ENCODE measurements at places on chromosomes 3 and 15.

GRCh38 chr3:62558549-62559112 is 185.3 kb upstream of the FEZF2 start:
- no peak for DNase-seq

DNA sequence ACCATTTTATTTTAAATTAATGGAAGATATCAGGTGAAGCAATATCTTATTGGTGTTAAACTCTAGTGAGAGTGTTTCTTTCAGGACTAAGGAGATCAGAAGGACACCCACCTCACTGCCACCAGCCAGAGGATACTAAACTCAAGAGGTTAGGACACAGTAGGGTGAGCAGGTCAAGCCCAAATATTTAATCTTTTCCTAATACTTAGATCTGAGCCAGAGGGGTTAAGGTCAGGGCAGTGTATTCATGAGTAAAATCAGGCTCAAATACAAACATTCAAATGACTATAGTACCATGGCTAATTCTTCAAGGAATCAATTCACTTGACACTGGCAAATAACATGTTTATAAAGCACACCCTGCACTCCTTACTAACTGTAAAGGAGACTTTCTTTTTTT is 65.0 kb upstream of the IP6K2 start:
- DNase-seq, result no peak

GRCh38 chr3:36494461-36495109 is 114.3 kb downstream of the STAC start:
- DNase-seq, result no peak

- DNase-seq, result no peak
Measured at GRCh38 chr3:79926522-79926921, 158.7 kb upstream of the ROBO1 start.

GRCh38 chr15:55468321-55468720 is 39.7 kb downstream of the DNAAF4 start:
- no peak for DNase-seq

GRCh38 chr15:29334544-29334943 is 64.9 kb upstream of the NSMCE3 start:
- no peak for DNase-seq

DNA sequence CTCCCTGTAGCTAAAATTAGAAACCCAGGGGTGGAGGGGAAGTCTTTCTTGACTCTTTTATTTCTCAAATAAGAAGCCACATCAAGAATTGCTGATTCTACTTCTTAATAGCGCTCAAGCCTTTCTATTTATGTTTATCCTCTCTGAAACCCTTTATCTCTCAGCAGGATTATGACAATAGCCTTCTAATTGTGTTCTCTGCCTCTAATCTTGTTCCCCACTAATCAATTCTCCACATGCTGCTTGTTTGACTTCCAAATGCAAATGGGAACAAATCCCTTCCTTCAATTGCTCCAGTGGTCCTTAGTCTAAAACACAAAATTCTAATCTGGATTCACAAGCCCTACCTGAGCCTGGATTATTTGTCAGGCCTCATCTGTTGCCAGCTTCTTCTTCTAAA is 43.7 kb upstream of the CFAP20DC start:
- DNase-seq, result no peak

GRCh38 chr3:85005946-85006345 is 47.2 kb downstream of the CADM2 start:
- DNase-seq, result no peak

GRCh38 chr15:69253156-69253555 is 45.6 kb upstream of the PAQR5 start:
- no peak for DNase-seq

- no peak for DNase-seq
Measured at GRCh38 chr3:74021449-74021848, 396.7 kb upstream of the PDZRN3 start.

GRCh38 chr15:94286583-94286982 is 55.2 kb downstream of the MCTP2 start:
- no peak for DNase-seq

- DNase-seq, result no peak
Measured at GRCh38 chr3:71984843-71985613, 200.1 kb upstream of the PROK2 start.

GRCh38 chr3:21879184-21879886 is 128.3 kb upstream of the ZNF385D start:
- no peak for DNase-seq

GRCh38 chr3:69554576-69554975 is 168.7 kb upstream of the FRMD4B start:
- no peak for DNase-seq

GRCh38 chr3:64612082-64612860 is 75.5 kb downstream of the ADAMTS9 start:
- no peak for DNase-seq

GRCh38 chr15:60072826-60073465 is 68.8 kb downstream of the FOXB1 start:
- no peak for DNase-seq

- no peak for DNase-seq
Measured at GRCh38 chr3:16841904-16842271, 42.9 kb upstream of the PLCL2 start.

- no peak for DNase-seq
Measured at GRCh38 chr15:30921106-30921505, 17.4 kb downstream of the FAN1 start.

DNA sequence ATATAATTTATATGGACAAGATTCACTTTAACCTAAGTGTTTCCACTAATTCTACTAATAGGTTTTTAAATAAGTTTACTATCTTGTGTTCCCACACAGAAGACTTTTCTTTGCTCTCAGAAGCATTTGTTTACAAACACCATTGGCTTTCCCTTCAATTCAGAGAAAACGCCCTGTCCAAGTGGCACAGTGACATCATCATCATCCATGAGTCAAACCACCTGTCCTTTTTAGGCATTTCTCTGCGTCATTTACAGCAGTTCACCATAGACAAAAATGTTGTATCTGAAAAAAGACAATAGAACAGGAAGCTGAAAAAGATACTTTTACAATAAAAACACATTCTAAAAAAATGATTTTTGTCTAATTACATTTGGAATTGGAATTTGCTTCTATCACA is 9.3 kb upstream of the BCL2L10 start:
- no peak for DNase-seq

DNA sequence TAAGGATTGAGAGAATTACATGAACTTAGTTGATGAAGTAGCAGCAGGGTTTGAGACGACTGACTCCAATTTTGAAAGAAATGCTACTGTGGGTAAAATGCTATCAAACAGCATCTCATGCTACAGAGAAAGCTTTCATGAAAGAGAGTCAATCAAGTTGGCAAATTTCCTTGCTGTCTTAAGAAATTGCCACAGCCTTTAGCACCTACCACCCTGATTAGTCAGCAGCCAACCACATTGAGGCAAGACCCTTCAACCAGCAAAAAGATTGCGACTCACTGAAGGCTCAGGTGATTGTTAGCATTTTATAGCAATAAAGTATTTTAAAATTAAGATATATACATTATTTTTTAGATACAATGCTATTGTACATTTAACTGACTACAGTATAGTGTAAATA is 80.9 kb downstream of the RAP2B start:
- no peak for DNase-seq

- DNase-seq, result no peak
Measured at GRCh38 chr3:85162905-85163304, 204.1 kb downstream of the CADM2 start.

- no peak for DNase-seq
Measured at GRCh38 chr15:35047528-35047927, 37.6 kb downstream of the NANOGP8 start.

DNA sequence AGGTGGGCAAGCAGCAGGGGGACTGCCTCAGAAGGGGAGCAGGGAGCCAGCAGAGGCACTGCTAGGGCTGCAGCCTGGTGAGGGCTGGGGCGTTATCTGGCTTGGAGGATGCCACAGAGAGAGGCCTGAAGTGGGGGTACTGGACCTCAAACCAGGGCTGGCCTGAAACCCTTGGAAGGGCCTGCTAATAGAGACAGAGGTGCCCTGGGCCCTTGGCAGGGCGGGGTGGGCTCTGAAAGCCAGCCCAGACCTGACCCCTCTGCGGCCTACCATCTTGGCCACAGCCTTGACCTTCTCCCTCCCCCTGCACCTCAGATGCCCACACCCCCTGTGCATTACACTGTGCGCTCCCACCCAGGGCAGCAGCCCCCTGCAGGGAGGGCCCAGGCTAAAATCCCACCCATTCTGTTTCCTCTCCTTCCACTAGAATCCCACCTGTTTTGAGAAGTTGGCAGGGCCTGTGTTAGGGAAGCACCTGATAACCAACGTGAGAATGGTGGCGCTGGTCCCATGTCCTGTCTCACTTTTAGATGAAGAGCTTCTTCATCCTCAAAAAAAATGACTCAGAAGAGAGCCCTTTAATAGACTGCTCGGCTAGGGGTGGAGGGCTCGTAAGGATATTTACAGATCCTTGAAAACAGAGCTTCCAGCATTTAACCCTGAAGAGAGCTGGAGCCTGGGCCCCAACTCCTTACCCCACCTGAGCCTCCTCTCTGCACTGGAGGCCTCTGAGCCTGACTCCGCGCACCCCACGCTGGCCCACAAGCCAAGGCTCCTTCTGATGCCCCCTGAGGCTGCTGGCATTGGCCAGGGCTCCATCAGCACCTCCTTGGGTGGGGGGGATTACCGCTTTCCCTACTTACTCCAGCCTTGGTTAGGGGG is 29.8 kb downstream of the LOXL1 start:
- no peak for DNase-seq

DNA sequence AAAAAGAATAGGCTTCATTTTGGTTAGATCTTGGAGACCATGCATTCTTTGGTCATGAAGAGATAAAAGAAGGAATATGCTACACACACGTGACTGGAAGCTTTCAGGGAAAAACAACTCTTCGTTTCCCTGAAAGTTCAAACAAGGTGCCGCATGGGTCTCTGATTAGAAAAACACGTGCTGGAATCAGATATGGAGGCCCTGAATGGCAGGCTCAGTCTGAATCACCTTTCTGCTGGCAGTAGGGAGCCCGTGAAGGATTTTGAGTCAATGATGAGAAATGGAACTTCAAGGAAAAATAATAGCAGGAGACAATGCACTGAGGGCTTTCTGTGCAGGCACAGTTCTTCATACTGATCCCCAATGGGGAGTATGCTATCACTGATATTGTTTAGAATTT is 99.8 kb upstream of the LRRN1 start:
- DNase-seq, result no peak

DNA sequence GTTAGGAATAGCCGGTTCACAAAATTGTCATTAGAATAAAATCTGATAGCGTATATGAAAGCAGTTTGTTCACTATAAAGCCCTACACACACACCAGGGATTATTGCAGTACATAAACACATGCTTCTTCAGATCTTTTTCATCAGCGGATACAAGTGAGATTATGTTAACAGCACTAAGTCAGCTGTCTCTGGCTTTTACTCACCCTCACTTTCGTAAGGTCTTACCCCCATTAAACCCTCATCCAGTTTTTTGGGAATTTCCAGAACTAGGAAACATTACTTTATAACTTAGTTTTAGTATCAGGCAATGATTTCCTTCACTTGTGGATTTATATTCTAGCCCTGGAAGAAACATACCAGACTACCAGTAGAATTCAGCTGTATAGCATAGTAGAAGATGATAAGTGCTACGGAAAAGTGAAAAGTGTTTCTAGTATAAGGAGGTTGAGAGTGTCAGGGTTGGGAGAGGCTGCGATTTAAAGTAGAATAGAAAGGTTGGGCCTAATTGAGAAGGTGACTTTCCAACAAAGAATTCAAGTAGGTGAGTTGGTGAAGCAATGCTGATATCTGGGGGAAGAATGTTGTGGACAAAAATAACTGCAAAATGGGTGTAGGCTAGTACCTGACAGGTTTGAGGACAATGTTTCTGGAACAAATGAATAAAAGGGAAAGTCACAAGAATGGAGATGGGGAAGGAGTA is 22.7 kb downstream of the TMEM207 start:
- no peak for DNase-seq

- no peak for DNase-seq
Measured at GRCh38 chr3:41102053-41102556, 97.2 kb upstream of the CTNNB1 start.

DNA sequence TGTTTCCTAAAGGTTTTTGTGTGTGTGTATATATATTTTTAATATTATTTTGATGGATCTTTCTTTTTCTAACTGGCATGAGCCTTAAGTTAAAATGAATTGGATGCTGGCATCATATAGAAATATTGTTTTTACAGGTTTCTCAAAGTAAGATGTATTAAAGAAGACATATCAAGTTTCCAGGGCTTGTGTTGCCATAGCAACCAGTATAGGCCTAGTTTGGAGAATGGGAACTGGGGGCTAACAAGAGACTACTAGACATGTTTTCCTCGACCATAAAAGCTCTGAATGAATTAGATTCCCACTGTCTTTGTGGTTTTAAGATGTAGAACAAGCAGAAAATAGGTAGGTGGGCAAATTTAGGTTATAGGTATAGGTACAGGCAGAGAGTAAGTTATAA is 771.4 kb downstream of the TUSC7 start:
- DNase-seq, result no peak

- DNase-seq, result no peak
Measured at GRCh38 chr3:12294885-12295580, 6.2 kb downstream of the PPARG start.

GRCh38 chr3:47613722-47614121 is 35.1 kb upstream of the CSPG5 start:
- DNase-seq, result no peak

DNA sequence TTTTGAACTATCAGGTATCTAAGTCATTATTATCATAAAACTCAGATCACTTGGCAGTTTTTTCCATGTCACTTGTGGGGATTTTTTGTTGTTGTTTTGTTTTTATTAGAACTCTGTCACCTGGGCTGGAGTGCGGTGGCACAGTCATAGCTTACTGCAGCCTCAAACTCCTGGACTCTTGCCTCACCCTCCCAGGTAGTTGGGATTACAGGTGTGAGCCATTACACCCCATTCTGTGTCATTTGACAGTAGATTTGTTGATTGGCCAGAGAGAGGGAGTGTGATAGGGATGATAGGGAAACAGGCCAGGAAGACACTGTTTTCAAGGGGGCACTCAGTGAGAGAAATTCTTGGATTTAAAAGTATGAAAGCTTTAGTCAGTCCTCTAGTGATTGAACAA is 54.7 kb upstream of the SCAANT1 start:
- no peak for DNase-seq

DNA sequence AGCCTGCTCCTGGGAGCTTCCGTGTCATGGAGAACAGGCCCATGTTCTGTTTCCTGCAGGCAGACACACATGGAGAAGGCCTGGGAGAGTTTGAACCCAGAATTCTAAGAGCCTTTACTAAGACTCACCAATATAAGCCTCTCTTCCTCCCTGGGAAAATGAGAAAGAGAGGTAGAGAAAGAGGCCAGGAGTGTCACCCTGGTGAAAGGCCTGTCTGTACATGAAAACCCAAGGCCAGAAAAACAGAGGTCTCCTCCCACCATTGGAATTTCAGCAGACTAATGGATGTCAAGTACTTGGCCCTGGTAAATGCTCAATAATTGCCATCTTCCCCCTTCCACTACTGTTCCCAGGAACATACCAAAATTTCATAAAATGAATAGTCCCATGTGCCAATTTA is 117.6 kb downstream of the TOP2B start:
- no peak for DNase-seq

DNA sequence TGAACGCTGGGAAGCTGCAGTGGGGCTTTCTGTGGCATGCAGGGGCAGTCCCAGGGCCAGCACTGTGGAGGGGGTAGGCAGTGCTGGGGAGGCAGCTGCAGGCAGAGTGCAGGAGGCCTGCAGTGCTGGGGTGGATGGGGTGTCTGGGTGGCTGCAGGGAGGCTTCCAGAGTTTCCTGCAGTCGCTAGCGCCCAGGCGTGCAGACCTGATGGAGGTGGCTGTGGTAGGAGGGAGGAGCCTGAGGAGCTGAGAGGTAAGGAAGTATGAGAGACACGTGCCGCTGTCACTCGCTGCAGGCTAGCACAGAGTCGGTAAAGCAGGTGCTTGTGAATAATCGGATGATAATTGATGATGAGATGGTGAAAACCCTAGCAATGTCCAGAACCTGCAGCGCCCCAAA is 16.3 kb downstream of the SYNM start:
- no peak for DNase-seq

Measured in stimulated activated CD4-positive, alpha-beta T cell treated with anti-CD3 and anti-CD28 coated beads, Interleukin-2, amount 100 ng/mL, for 48 hours (primary cell).